ENCODE measurements at places on chromosomes 16 and 17.

GRCh38 chr17:78735832-78736525 lies 46.1 kb downstream of the CYTH1 start:
- peak; percentile 38 for DNase-seq

DNA sequence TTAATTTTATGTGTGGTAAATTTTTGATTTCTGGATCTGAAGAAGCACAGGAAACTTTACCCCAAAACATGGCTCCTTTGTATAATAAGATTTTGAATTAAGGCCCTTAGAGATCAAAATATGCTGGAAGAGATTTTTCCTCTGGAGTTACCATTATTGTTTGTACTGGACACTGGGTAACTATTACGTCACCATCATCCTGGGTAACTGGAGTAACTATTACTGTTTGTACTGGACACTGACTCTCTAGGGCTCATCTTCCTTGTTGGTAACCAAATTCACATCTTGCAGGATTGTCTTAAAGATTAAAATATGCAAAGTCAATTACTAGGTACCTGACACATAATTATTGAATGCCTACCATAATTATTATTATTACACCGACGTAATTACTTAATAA lies 593.8 kb upstream of the GOT2 start:
- no peak for DNase-seq

- peak; percentile 2 for DNase-seq
These were observed 58.3 kb downstream of the SPACA3 start for GRCh38 chr17:33049781-33050414.

DNA sequence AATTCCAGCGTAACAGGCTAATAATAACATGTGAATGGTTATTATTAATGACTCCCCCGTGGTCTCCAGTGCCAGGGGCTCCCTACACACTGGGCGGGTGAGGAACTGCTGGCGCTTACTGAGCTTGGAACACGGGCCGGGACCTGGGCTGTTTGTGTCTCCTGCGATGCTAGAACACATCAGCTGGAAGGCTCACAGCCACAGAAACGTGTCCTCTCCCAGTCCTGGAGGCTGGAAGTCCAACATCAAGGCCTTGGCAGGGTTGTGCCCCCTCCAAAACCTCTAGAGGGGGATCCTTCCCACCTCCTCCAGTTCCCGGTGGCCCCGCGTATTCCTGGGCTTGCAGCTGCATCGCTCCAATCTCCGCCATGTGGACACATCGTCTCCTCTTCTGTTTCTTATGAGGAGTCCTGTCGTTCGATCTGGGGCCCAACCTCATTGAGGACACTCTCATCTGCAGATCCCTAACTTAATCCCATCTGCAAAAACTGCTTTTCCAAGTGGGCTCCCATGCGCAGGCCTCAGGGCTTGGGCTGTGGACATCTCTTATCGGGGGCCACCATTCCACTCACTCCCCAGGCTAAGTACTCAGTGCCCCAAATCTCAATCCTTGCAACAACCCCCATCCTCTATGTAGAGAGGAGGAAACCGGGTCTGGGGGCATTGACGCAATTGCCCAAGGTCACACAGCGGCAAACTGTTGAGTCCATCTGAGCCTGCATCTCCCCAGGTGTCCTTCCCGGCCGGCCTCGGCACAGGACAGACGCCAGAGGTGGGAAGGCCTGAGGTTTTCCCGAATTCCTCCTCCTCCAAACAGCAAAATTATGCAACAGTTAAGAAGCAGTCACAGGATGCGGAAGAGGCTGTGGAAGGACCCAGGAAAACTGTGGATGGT lies 193.9 kb downstream of the IRF8 start:
- DNase-seq: no peak

DNA sequence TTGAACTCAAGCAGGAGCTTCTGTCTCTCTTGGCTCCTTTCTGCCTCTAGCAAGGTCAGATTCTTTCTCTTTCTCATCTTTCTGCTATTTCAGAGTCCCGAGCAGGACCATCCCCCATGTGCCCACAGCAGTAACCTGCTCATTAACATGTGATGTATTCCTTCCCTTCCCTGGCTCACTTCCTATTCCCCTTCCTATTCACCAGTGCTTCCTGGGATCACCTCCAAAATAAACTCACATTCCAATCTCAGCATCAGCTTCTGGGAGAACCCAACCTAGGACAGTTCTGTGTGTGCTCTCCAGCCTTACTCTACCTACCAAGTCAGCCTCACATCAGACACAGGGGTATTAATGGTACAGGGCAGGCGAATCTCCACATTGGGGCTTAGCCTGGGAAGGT lies 546.4 kb upstream of the SALL1 start:
- DNase-seq: no peak

DNA sequence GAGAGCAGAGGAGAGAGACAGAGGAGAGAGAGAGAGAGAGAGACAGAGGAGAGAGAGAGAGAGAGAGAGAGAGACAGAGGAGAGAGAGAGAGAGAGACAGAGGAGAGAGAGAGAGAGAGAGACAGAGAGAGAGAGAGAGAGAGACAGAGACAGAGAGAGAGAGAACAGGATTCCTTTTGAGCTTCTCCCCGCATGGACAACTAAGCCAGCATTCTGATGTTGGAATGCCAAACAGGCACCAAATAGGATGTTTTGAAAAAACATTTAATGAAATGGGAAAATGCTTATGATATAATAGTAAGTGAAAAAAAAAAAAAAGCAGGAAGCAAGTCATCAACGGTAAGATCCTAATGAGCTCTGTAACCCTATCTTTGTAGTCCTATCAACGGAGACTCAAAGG lies 60.7 kb downstream of the ARSG start:
- DNase-seq: no peak

GRCh38 chr16:80994451-80994850 lies 12.2 kb downstream of the CMC2 start:
- no peak for DNase-seq

DNA sequence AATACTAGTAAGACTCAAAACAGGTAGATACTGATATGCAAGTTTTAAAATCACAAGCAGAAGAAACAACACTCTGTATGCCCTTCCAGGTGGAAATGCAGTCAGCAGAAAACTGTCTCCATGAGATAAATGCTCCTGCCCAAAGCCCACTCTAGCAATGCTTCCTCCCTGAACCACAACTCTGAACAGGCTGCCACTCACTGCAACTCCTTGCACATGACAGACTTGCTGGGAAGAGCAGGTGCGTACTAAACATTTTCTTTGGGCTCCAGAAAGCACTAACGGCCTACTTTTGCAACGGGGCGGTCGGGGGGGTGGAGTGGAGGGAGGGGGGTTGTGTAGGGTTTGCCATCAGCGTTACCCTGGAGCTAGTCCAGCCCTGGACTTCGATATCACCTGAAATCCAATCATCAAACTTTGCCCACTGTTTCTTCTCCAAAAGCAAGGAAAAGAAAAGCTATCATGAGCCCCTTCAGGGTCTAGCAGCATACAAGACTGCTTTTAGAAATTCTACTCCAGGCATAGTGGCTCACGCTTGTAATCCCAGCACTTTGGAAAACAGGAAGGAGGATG lies 46.1 kb downstream of the ANKRD11 start:
- DNase-seq: peak; percentile 13

- DNase-seq: no peak
These were observed 4.8 kb downstream of the SYNGR2 start for GRCh38 chr17:78173097-78173715.

DNA sequence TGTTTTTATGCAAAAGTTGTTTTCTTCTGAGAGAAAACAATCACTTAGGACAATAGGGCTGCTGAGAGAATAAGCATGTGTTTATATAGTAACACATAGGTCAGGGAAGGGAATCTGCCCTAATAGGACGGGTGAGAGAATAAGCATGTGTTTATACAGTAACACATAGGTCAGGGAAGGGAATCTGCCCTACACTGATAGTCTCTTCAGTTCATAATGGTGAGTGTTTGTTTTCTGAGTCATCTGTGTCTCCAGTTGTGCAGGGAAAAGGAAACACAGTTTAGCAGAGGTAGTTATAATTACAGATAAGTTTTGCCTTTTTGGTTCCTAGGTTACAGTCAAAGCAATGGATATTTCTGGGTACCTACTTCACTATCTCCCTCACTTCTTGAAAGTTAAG lies 252.3 kb upstream of the CA10 start:
- peak; percentile 91 for DNase-seq

DNA sequence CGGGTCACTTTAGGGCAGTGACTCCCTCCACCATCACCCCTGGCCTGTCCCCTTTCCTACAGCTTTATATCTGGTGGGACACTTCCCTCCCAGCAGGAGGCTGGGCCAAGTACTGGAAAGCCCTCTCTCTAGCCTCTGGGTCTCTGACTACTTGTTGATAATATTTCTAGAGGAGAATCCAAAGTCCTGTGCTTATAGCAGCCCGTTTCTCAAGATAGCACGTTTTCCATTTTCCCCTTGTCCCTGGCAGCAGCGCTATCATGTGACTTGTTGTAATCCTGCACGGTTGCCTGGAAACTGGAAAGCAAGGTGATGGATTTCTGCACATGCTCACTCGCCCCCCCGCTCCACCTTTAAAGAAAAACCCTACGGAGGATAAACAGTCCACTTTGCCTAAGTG lies 3.3 kb upstream of the AXIN2 start:
- DNase-seq: peak; percentile 83

- DNase-seq: no peak
These were observed 9.9 kb downstream of the PER1 start for GRCh38 chr17:8142158-8142886.

GRCh38 chr16:81945665-81946064 lies 65.6 kb downstream of the SDR42E1 start:
- DNase-seq: no peak

- DNase-seq: no peak
These were observed 51.2 kb downstream of the CLEC16A start for GRCh38 chr16:10995565-10995964.

- peak; percentile 56 for DNase-seq
These were observed 45.5 kb downstream of the KATNIP start for GRCh38 chr16:27595475-27595874.

GRCh38 chr17:4381690-4382671 lies 15.5 kb upstream of the UBE2G1 start:
- DNase-seq: no peak

DNA sequence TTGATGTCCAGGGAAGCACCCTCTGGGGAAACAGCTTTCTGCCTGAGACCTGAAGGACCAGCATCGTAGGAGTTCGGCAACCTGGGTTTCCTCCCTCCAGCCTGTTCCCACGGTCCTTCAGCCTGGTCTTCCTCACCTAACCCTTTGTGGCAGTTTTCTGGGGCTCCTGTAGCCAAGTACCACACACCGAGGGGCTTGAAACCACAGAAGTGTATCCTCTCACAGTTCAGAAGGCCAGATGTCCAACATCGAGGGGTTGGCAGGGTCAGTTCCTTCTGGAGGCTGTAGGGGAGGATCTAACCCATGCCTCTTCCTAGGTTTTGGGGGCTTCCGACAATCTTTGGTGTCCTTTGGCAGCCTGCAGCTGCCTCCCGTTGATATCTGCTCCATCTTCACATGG lies 381.0 kb upstream of the TNRC6C start:
- no peak for DNase-seq

GRCh38 chr17:50027172-50027880 lies 28.6 kb upstream of the ITGA3 start:
- DNase-seq: no peak

- no peak for DNase-seq
These were observed 3.7 kb downstream of the PRSS8 start for GRCh38 chr16:31131841-31132271.

- DNase-seq: no peak
These were observed 189.9 kb downstream of the AATF start for GRCh38 chr17:37138571-37139120.

- DNase-seq: no peak
These were observed 73.4 kb upstream of the COX10 start for GRCh38 chr17:13995856-13996271.

- no peak for DNase-seq
These were observed 39.4 kb downstream of the HS3ST3A1 start for GRCh38 chr17:13562271-13562800.

DNA sequence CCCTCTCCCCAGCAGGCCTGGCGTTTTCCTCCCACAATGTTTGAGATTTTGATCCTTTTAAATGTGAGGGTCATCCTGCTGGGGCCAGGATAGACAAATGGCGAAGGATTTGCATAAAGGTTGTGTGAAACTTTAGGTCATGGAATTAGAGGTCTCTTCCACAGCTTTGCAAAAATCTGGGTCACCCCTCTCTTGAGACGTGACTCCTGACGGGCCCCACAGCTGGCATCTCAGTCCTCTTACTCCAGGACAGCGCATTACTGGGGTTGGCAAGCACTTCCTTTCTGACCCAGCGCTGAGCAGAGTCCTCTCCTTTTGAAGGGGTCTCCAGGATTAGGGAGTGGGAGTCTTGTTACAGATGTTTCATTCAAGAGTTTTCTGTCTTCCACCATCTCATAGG lies 7.4 kb downstream of the ZNF629 start:
- DNase-seq: no peak

DNA sequence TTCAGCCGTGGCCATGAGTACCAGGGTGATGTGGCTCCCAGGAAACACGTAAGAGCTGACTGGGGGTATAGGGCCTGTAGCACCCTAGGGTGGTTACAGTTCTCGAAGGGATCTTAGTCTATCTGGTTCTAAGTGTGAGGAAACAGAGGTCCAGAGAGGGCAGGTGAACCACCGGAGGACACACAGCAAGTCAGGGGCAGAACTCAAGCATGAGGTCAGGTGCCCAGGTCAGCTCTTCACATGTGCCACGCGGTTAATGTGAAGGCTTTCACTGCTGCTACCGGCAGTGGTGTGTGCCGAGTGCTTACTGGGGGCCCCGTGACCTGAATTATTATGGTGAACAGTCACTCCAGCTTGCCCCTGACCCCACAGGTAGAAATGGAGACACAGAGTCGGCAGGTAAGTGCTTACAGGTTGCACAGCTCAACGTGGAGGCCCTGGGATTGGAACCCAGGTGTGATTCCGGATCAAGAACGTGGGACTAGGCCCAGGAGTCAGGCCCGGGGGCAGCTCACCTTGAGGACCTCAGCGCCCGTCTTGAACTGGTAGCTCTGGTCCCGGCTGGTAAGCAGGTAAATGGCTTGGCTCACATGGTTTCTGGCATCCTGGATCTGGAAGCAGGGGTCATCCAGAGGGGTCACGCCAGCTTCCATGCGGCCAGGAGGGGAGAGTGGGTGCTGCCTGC lies 3.1 kb downstream of the ROGDI start:
- no peak for DNase-seq

DNA sequence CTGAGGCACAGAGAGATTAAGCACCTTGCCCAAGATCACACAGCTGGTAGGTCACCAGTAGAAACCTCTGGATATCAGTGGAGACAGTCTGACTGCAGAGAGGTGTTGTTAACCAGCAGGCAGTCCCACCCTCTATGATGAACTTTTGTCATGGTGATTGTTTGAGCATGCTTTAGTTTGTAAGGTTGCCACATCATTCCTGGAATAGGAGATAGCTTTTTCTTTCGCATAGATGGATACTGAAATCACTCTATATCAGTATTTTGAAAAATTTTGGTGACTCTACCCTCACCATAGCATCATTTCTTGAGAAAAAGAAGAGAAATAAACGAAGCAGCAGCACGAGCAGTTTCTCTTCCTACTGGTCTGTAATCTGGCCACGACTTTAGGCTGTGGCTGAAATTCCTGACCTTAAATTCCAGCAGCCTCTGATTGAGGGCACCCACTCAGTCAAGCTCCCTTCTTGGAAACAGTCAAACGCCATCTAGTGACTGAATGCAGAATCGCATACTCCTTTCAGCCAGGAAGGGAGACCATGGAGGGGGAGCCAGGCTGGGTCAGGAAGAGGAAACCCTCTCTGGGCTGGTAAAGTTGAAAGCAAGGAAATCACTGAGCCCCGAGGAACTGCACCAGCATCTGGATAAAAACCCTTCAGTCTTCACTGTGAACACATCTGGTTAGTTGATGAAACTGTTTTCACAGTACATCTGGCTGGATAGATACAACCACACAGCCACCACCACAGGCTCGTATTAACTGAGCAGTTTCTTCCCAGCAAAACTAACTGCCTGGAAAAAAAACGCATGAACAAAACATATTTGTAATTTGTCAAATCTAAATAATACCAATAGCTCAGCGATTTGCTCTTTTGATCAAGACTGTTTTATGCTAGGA lies 108.5 kb upstream of the XYLT1 start:
- peak; percentile 95 for DNase-seq

Data from NCI-H510A treated with DMSO at 0.1 percent for 48 hours (cell line).